ENCODE measurements at places on chromosomes 16 and 17.

DNA sequence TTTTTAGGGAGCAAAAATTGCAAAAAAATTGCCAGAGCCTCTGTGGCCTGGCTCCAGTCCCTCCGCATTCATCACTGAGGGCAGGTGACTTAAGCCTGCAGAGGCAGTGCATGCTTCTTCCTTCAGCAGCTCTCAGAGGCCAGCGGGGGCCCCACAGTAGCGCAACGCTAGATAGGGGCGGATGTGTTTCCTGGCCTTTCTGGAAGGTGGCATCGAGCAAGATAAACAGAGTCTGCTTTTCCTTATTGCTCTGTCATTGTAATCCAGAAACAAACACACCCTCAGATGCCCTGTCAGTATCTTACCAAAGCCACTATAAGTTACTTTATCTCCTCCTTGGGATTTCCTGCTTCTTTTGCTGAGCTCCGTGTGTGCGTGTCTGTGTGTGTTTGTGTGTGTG is 75.5 kb upstream of the IRX6 start:
- no peak for DNase-seq

DNA sequence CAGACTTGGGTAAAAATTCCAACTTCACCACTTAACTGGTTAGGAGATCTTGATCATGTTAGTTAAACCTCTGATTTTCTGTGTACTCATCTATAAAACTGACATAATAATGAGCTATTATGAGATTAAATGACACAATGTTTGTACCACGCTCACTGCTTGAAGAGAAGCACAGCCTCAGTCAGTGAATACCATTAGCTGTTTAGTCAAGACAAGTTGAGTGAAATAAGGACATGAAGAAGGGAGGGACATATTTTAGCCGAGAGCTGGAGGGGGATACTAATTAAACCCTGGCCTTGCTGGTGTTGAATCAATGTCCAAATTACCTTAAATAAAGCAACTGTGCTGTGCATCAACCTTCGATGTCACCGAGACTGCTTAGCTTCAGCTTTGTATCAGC is 105.1 kb upstream of the TOX3 start:
- DNase-seq = no peak

DNA sequence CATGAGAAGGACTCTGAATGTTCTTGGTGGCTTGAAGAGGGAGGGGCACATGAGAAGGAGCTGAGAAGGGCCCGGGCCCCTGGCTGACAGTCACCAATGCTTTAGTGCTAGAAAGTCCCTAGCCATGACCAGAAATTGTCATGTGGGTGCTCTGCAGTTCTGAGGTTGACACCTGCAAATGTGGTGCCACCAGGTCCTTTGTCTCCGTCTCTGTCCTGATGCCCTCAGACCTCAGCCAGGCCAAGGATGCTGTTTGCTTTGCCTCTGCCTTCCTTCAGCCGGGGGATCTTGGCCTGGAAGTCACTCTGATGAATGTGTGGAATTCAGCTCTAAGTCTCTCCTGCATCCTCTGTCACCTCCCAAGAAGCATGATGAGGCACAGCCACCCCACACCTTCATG is 63.6 kb downstream of the TNFRSF13B start:
- no peak for DNase-seq

GRCh38 chr17:14498812-14499211 is 197.9 kb downstream of the HS3ST3B1 start:
- no peak for DNase-seq

- no peak for DNase-seq
Measured at GRCh38 chr17:50190603-50191358, 10.7 kb downstream of the COL1A1 start.

DNA sequence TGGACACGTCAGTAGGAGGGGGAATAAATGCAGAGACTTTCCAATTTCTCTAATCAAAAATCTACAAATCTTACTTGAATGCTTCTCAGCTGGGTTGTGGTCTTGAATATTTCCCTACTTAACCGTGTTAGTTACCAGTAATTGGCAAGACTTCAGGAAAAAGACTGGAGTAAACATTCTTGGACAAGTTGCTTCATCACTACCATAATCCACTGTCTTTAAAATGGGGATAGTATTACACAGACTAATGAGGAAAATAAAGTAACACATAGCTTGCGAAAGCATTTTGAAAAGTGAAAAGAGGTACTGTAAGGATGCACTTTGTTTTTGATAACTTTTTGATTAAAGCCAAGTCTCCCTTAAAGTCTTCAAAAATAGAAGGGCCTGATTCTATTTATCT is 18.4 kb downstream of the MYH1 start:
- DNase-seq = no peak
